ENCODE measurements at places on chromosomes 1 and 21. TPM values are rescaled to one million over a fixed set of nuclear protein-coding genes. Genes with fewer than 3 reads are reported as not detected.

The IFI44 gene
- 14.2 TPM for total RNA-seq

The IL12RB2 gene
- not detected for total RNA-seq

GRCh38 chr1:100400404-100400803 lies 48.1 kb downstream of the CDC14A start:
- no peak for DNase-seq

- no peak for DNase-seq
Measured at GRCh38 chr21:39855595-39855994, 11.6 kb upstream of the PCP4 start.

DNA sequence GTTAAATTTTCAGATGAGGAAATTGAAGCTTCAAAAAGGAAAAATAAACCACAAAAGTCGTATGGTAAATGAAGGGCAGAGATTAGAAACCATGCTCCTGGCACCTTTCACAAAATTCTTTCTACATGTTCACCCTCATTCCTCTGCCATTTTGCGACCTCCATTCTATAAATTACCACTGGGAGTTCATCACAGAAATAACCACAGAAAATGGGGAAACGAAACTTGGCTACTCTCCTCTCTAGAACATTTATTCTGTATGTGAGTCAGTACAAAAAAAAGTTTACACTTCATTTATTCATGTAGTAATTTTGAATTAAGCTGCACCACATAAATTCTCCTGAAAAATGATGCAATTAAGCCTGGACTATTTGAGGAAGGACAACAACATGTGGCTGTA lies 320.9 kb upstream of the C1orf87 start:
- DNase-seq: peak; percentile 35

GRCh38 chr1:24643363-24644099 lies 429 bp downstream of the SRRM1 start:
- no peak for DNase-seq

- DNase-seq: peak; percentile 55
Measured at GRCh38 chr1:6438047-6438525, 13.5 kb downstream of the ESPN start.

DNA sequence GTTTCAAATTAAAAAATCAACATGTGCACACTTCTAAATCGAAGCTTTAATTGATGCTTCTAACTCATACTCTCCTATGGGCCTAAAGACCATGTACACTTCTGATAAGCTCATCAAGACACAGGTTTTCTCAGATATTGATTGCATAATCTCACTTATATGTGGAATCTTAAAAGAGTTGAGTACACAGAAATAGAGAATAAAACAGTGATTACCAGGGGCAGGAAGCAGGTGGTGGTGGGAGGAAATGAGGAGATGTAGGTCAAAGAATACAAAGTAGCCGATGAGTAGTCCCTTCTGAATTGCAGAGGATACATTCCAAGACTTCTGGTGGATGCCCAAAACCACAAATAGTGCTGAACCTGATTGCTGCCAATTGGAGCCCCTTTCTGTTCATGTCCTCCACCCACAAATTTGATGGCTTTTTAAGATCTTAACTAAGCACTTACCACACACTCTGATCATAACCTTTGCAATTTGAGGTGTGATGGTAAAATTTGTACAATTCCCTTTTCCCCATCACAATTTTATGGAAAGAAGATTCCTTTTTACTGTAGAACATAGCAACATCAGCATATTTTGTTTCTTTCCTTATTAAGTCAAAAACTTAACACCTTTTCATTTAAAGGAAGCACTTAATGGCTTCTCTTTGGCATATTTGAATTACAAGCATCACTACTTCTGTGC lies 3.3 kb upstream of the CD1B start:
- DNase-seq: no peak

DNA sequence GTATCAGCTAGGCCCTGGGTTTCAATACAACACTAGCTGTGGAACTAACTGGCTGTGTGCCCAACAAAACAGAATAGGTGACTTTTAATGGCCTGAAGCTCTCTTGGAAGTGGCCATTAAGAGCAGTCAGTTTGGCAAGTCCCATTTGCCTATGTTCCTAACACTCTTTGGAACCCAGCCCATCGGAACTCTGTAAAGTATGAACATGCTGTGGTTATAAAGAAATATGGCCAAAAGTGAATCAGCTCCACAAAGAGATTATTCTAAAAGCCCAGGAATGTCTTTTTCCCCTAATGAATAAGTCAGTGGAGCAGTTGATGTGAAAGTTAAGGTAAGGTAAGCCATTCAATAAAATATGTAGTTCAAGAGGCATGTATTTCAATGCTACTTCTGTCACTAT lies 223.7 kb upstream of the ADAMTS5 start:
- DNase-seq: peak; percentile 78

- DNase-seq: no peak
Measured at GRCh38 chr1:48730164-48730910, 46.4 kb downstream of the BEND5 start.

Measured in fibroblast of the aortic adventitia (primary cell).